Neural crest cell (in vitro differentiated cells): ENCODE measurements at places on chromosomes 7 and 10.

GRCh38 chr10:126133906-126134656 is 237.7 kb downstream of the FANK1 start:
- H3K27ac ChIP-seq = peak overlapping the region; percentile 3
- H3K36me3 ChIP-seq = peaks cover 25% of the 10 kb centered on the region
- no peaks in the 10 kb centered on the region for H3K27me3 ChIP-seq
- no peak overlapping the region for H3K4me3 ChIP-seq

- H3K27ac ChIP-seq = peak overlapping the region; percentile 35
- H3K4me3 ChIP-seq = no peak overlapping the region
- H3K36me3 ChIP-seq = no peaks in the 10 kb centered on the region
- H3K27me3 ChIP-seq = no peaks in the 10 kb centered on the region
- no peak for DNase-seq
- H3K4me1 ChIP-seq = peaks cover 18% of the 10 kb centered on the region
Measured at GRCh38 chr10:132611986-132612385, 74.4 kb downstream of the INPP5A start.

DNA sequence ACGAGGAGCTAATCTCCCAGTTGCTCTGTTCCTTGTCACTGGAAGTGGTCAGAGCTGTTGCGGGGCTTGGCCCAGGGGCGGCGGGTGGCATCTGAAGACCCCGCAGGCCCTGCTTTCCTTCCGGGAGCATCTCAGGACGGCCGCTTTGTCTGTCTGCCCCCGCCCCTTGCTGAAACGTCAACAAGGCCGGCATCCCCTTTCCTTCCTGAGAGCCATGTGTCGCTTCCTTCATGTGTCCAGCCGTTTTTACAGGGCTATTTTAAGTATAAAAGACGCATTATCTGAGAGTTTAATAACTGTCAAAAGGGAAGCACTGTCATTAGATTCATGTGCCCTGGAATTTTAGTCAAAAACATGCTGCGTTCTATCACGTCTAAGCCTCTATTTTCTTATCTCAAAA is 110.4 kb downstream of the CUX1 start:
- H3K27ac ChIP-seq = no peak overlapping the region
- peaks cover 27% of the 10 kb centered on the region for H3K4me1 ChIP-seq
- DNase-seq = peak; percentile 34
- peaks cover 10% of the 10 kb centered on the region for H3K36me3 ChIP-seq
- no peak overlapping the region for H3K4me3 ChIP-seq
- no peaks in the 10 kb centered on the region for H3K27me3 ChIP-seq

DNA sequence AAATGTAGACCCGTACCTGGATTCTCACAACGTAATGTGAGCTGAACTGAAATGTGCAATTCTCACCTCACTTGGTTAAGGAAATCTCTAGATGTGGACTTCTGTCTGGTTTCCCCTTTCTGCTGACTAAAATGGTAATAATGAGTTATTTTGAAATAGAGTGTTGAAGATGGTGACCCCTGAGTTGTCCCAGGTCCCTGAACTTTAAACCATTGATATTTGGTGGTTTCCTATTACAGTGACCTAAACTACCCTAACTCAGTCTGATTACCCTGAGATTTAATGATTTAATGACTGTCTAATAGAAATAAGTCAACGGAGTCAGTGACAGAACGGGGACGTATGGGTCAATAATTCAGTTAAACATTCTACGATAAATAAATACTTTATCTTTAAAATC is 845.9 kb downstream of the PCDH15 start:
- no peak overlapping the region for H3K27ac ChIP-seq
- H3K4me1 ChIP-seq = peaks cover 10% of the 10 kb centered on the region
- peaks cover 2% of the 10 kb centered on the region for H3K36me3 ChIP-seq

- H3K27me3 ChIP-seq = no peaks in the 10 kb centered on the region
- no peak overlapping the region for H3K27ac ChIP-seq
- H3K4me1 ChIP-seq = peaks cover 18% of the 10 kb centered on the region
- H3K36me3 ChIP-seq = no peaks in the 10 kb centered on the region
Measured at GRCh38 chr10:127922206-127922605, 15.3 kb downstream of the PTPRE start.

DNA sequence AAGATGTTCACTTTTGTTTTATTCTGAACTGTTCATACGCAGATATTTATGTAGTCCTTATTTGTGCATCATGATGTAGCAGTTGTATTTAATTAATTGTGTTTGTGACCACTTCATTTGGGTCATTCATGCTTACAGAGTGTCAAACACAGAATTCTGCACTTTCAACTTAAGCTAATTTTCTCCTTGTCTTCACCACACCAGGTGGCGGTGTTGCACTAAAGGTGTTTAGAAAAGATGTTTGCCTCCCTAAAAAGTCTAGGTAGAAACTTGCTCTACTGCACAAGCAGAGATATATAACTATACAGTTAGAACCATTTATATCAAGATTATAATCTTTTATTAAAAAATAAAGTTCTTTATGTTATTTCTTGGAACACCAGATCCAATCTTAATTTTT is 1.3 kb upstream of the TAS2R38 start:
- no peak for DNase-seq
- peaks cover 21% of the 10 kb centered on the region for H3K27me3 ChIP-seq
- no peak overlapping the region for H3K27ac ChIP-seq

GRCh38 chr10:117398029-117398428 is 22.8 kb upstream of the PDZD8 start:
- no peak for DNase-seq
- H3K27me3 ChIP-seq = peaks cover 5% of the 10 kb centered on the region
- no peak overlapping the region for H3K27ac ChIP-seq
- H3K36me3 ChIP-seq = no peaks in the 10 kb centered on the region

- no peak overlapping the region for H3K27ac ChIP-seq
- no peaks in the 10 kb centered on the region for H3K36me3 ChIP-seq
- H3K4me3 ChIP-seq = no peak overlapping the region
- no peaks in the 10 kb centered on the region for H3K27me3 ChIP-seq
- H3K4me1 ChIP-seq = peaks cover 47% of the 10 kb centered on the region
- DNase-seq = no peak
Measured at GRCh38 chr7:130346177-130346905, 1.7 kb downstream of the CPA5 start.

GRCh38 chr7:101093906-101094305 is 8.6 kb downstream of the TRIM56 start:
- H3K4me1 ChIP-seq = peaks cover 5% of the 10 kb centered on the region
- DNase-seq = no peak
- no peak overlapping the region for H3K4me3 ChIP-seq
- H3K27ac ChIP-seq = no peak overlapping the region

DNA sequence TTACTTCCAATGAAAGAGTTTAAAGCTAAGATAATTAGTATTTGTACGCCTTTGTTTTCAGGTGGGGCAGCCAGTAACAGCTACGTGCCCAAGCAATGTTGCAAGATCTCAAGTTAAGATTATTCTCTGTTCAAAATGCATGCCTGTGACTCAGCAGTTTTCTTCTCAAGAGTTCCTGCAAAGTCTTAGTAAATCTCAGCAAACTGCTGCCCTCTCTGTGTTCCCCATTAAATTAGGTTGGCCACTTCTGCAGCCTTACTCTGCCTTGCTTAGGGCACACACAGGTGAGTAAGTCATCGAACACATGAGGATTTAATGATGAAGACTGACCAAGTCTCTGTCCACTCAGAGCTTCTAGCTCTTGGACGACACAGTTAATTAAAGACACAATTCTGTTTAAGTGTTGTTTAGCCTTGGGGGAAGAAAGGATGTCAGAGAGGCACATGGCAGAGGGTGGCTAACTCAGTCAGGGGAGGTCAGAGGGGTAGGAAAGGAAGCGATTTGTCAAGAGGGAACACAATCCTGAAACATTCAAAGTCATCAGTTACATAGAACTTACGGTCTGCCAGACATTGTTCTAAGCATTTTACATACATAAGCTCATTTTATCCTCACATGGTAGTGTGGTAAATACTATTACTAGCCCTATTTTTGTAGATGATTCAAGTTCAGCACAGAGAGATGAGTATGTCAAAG is 20.2 kb upstream of the SLC35G1 start:
- DNase-seq = no peak
- H3K4me3 ChIP-seq = no peak overlapping the region
- H3K36me3 ChIP-seq = no peaks in the 10 kb centered on the region
- H3K27ac ChIP-seq = no peak overlapping the region
- H3K27me3 ChIP-seq = no peaks in the 10 kb centered on the region

- no peaks in the 10 kb centered on the region for H3K27me3 ChIP-seq
- H3K4me1 ChIP-seq = no peaks in the 10 kb centered on the region
- H3K36me3 ChIP-seq = peaks cover 10% of the 10 kb centered on the region
- H3K4me3 ChIP-seq = no peak overlapping the region
Measured at GRCh38 chr10:50367732-50368131, 116.4 kb upstream of the ASAH2 start.

DNA sequence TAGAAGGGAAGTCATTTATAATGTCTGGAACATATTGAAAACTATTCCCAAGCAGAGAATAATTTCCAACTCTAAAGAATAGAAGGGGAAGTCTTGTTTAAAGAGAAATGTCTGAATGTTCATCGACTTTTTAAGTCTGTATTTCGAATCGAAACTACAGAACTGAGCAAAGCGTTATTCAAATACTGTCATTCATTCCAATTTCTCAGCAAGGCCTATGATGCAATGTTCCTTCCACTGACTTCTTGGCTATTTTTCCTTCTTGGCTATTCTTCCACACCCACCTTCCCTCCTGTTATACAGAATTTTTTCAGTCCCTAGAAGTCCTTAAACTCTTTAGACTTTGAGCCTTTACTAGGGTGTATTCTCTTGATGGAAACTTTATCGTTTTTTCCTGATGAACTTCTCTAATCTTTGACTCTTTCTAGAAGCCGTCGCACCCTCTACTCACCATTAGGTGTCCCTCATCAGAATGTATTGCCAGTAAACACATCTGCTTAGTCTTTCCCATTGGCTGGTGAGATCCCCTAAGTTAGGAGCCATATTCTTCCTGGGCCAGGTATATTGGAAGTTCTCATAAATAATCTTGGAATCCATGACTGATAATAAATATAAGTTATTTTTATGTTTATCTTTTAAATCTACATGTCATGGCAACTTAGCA is 235.7 kb upstream of the CCDC6 start:
- no peaks in the 10 kb centered on the region for H3K36me3 ChIP-seq
- H3K4me1 ChIP-seq = peaks cover 6% of the 10 kb centered on the region
- no peaks in the 10 kb centered on the region for H3K27me3 ChIP-seq
- H3K27ac ChIP-seq = no peak overlapping the region
- no peak for DNase-seq
- H3K4me3 ChIP-seq = peak overlapping the region; percentile 47
